IMR-90 (cell line): ENCODE measurements at places on chromosomes 1 and 21.

- H3K4me3 ChIP-seq = no peak overlapping the region
- no peaks in the 10 kb centered on the region for H3K4me1 ChIP-seq
- no peaks in the 10 kb centered on the region for H3K27me3 ChIP-seq
These were observed 20.4 kb downstream of the SLC25A33 start for GRCh38 chr1:9559673-9560072.

DNA sequence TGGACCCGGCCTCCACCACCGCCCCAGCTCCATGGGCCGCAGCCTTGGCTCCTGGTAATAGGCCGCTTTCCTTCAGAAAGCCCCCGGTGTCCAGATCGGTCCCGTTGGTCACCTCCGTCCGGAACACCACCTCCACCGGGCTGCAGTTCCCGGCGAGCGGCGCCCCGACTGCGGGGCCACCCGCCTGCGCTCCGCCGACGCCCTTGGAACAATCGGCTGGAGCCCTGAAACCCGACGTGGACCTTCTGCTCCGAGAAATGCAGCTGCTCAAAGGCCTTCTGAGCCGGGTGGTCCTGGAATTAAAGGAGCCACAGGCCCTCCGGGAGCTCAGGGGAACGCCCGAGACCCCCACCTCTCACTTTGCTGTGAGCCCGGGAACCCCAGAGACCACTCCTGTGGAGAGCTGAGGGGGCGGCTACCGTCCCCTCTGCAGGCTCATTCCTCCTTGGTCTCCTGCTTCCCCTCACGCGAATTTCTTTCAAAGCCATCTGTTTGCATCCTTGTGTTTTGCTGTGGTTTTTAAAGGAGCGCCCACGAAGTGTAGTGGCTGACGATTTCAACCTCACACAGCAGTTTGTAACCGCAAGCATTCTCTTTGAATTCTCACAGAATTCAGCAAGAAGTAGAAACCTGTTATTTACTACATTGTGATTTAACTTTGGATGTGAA, 6.0 kb downstream of the FCRLB start:
- H3K36me3 ChIP-seq = no peaks in the 10 kb centered on the region
- H3K4me3 ChIP-seq = peak overlapping the region; percentile 98
- peak; percentile 84 for DNase-seq
- no peaks in the 10 kb centered on the region for H3K27me3 ChIP-seq

GRCh38 chr1:84873366-84873765, 19.6 kb downstream of the LPAR3 start:
- H3K4me1 ChIP-seq = peaks cover 2% of the 10 kb centered on the region
- no peak for DNase-seq
- no peak overlapping the region for H3K4me3 ChIP-seq
- no peaks in the 10 kb centered on the region for H3K36me3 ChIP-seq
- H3K27me3 ChIP-seq = peaks cover 1% of the 10 kb centered on the region; the same call in 1 of the 2 replicates

DNA sequence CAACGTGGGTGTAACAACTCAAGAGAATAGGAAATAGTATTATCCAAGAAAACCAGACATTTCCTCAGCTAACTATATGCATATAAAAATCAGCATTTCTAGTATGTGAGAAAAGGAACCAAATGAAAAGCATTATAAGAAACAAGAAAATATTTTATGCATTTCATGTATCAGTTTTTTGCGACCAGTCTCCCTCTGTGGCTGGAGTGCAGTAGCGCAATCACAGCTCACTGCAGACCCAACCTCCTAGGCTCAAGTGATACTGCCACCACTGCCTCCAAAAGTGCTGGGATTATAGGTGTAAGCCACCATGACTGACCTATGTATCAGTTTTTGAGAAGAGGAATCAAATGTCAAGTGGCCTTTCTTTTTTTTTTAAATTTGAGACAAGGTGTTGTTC, 31.0 kb downstream of the SLC16A1 start:
- peaks cover 15% of the 10 kb centered on the region; the same call in 1 of the 2 replicates for H3K36me3 ChIP-seq
- no peaks in the 10 kb centered on the region for H3K27me3 ChIP-seq
- no peak for DNase-seq

- peaks cover 5% of the 10 kb centered on the region for H3K36me3 ChIP-seq
- H3K27me3 ChIP-seq = no peaks in the 10 kb centered on the region
- no peak for DNase-seq
- no peak overlapping the region for H3K27ac ChIP-seq
- H3K4me1 ChIP-seq = peaks cover 19% of the 10 kb centered on the region
These were observed 61.8 kb downstream of the MACF1 start for GRCh38 chr1:39266269-39266668.

DNA sequence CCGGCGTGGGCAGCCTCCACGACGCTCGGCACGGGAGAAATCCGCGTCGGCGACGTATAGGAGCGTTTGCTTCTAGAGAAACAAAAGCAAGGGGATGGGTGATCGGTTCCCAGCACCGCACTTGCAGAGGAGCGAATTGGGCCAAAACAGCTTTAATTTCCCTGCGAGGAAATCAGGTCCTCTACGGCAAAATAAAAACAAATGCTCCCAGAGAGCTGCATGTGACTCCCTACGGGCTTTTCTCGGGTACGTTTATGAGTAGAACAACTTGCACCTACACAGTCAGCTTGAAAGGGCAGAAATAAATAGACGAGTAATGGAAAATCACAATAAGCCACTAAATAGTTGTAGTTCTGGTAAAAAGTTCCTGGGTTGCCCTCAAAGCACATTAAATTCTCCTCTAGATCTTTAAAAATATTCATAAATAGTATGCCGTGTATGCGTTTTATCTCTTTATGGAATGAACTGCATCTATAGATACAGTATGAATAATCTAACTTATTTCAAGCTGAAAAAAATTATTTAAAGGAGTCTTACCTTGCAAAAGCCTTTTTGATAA, 1.2 kb downstream of the NHLH2 start:
- H3K4me1 ChIP-seq = peaks cover 2% of the 10 kb centered on the region; the same call in 1 of the 2 replicates
- peaks cover 54% of the 10 kb centered on the region for H3K27me3 ChIP-seq
- H3K36me3 ChIP-seq = no peaks in the 10 kb centered on the region
- DNase-seq = no peak
- no peak overlapping the region for H3K27ac ChIP-seq

DNA sequence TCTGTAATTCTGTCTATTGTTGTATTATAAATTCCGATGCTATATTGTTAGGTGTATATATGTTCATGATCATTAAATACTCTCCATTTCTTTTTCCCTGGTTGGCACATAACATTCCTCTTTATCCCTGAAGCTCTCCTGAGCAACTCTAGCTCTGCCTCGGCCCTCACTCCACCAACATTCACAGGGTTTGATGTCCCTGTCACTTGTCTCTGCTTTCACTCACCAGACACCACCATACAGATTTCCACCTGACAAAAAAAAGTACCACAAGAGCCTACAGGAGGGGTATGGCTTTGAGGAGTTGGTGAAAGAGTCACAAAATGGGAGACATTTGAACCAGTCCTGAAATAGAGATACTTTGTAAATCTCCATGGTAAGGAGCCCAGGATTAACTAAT, 8.8 kb upstream of the TSPEAR start:
- no peaks in the 10 kb centered on the region for H3K36me3 ChIP-seq
- H3K27me3 ChIP-seq = peaks cover 43% of the 10 kb centered on the region
- no peak for DNase-seq
- H3K4me3 ChIP-seq = no peak overlapping the region
- no peaks in the 10 kb centered on the region for H3K4me1 ChIP-seq

DNA sequence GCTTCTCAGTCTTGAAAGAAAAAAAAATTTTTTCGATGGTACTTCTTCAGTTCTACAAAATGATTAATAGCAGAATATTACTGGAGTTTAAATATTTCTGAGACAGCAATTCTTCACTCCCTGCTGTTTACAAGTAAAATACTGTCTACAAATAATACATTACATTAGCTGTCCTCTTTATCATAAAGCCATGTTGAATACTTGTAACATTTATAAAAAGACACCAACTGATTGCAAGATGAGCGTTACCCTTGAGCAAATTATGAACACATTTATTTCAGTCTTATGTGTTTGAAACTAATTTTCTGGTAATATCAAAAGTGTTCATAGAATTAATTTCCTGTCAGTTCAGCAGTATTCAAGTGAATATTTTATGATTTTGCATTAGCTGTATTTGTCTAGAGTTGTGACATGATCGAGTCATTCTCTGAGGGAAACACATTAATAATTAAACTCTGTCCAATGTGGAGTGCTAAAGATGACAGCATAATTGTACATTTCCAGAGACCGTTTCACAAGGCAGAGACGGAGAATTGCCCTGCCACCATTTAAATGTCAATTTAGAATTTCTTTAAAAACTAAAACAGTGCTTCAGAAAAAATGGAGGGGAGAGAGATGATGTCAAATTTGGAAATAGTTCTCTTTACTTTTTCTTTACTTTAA, 1359.0 kb upstream of the ADGRL4 start:
- no peaks in the 10 kb centered on the region for H3K36me3 ChIP-seq
- no peaks in the 10 kb centered on the region for H3K27me3 ChIP-seq
- H3K4me1 ChIP-seq = 0 out of 2 replicates have a peak, but pooled peaks cover 1% of the 10 kb centered on the region
- no peak for DNase-seq
- no peak overlapping the region for H3K4me3 ChIP-seq

DNA sequence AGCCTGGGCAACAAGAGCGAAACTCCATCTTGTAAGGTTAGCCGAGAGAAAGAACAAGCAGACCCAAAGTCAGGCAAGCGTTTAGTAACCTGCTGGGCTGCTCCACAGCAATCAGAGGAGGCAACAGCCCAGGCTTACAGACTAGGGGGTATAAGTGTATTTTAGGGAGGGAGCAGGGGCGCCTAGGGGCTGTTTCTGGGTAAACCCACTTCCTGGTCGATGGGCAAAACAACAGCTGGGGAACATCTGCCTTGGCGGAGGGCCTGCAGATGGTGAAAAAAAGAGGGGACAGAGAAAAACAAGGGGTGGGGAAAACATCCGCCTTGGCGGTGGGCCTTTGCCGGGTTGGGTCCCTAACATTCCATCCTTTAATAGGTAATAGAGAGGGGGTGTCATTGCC, 5.2 kb downstream of the TAS1R1 start:
- H3K36me3 ChIP-seq = no peaks in the 10 kb centered on the region
- H3K4me3 ChIP-seq = no peak overlapping the region
- no peaks in the 10 kb centered on the region for H3K4me1 ChIP-seq

GRCh38 chr1:15173863-15174614, 20.5 kb downstream of the TMEM51 start:
- no peaks in the 10 kb centered on the region for H3K36me3 ChIP-seq
- DNase-seq = no peak
- no peak overlapping the region for H3K27ac ChIP-seq
- H3K4me3 ChIP-seq = no peak overlapping the region
- H3K27me3 ChIP-seq = no peaks in the 10 kb centered on the region

DNA sequence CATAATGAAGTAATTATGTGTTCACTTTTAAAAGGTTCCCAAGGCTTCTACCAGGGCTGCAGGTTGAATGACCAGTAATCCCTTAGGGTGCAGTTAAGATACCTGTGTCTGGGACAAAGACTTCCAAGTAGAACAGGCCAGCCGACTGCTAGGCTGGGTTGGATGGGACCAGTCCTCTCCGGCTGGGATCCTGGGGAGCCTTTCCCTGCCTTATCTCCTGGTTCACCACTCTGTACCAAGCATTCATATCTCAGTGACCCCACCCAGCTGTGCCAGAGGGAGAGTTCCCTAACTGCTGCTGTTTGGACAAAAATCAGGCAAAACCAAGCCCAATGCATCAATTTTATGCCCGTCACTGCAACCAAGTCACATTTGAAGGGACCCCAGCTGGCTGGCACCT, 116.2 kb upstream of the ATP1A1 start:
- no peaks in the 10 kb centered on the region for H3K27me3 ChIP-seq
- no peaks in the 10 kb centered on the region for H3K36me3 ChIP-seq
- no peak overlapping the region for H3K27ac ChIP-seq
- DNase-seq = no peak
- H3K4me3 ChIP-seq = no peak overlapping the region
